Kasumi-1 (cell line): ENCODE measurements at places on chromosomes 16 and 17.

- DNase-seq, result no peak
Observed at GRCh38 chr16:83176802-83177201, 550.0 kb downstream of the CDH13 start.

DNA sequence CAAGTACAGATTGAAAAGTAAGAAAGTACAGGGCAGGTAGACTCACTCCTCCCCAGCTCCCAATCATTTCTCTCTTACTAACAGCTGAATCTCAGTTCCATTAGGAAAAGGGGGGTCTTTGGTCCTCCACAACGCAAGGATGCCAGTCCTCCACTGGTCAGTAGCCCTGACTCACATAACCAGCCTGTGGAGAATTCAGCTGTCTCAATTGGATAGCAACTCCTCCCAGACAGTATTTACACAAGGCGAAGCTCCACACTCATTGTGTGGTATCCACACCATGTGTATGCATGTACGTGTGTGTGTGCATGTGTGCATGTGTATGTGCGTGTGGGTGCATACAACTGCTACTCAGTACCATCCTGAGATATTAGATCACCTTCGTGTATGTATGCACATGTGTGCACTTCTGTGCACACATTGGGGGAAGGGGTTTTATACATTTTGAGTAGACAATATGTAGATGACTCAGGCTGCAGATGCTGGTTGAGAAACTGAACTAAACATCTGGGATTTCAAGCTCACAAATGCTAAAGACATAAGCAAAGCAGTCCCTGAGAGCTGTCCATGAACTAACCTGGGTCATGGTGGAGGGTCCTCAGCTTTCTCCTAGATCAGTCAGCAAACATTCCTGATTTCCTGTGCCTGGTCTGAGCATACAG is 240.1 kb downstream of the SLC39A11 start:
- DNase-seq, result no peak

DNA sequence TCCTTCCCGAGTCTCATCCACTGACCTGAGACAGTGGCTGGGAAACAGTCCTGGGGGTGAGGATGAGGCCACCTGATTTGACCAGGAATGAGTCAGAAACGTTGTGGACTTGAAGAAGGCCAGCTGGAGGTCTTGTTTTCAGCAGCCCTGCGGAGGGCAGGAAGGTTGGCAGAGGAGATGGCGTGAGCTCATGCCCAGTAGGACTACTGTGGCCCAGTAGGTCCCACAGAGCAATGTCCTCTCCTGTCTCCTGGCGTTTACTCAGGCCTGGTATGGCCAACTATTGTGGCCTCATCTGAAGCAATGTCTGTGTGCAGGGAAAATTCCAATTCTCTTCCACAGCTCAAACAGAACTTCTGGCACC is 84.1 kb upstream of the DNAJA2 start:
- no peak for DNase-seq

DNA sequence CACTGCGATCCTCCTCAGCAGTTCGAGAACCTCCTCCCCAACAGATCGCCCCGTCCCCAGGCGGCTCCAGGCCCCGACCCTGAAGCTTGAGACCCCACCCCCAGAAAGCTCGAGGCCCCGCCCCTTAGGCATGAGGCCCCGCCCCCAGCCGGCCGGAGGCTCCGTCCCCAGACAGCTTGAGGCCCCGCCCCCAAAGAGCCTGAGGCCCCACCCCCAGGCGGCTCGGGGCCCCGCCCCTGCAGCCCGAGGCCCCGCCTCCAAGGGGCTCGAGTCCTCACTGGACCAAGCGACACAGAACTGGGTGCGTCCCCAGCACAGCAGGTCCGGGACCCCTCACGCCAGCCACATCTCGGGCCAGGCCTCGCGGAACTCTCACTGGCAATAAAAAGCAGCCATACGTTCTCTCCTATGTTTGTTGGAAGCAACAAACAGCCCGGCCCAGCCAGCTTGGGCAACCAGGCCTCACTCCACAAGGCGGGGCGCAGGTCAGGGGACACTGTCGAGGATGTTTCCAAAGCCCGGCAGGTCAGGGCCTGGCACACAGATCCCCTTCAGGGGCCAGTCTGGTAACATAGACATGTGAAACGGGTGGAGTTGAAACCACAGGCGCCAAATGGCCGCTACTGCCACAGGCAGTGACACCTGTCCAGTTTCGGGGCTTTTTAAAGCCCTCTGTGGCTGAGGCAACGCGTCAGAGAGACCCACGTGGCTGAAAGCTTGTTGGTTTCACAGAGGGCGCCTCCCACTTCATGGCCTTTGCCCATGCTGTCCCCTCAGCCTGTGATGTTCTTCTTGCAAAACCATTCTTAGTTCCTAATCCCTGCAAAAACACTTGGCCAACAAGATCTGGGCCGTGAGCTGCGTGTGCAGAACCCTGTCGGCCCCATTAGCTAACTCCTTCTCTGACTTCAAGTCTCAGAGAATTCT is 224.2 kb downstream of the PARN start:
- no peak for DNase-seq

GRCh38 chr16:19857593-19858339 is 26.9 kb downstream of the GPRC5B start:
- no peak for DNase-seq

DNA sequence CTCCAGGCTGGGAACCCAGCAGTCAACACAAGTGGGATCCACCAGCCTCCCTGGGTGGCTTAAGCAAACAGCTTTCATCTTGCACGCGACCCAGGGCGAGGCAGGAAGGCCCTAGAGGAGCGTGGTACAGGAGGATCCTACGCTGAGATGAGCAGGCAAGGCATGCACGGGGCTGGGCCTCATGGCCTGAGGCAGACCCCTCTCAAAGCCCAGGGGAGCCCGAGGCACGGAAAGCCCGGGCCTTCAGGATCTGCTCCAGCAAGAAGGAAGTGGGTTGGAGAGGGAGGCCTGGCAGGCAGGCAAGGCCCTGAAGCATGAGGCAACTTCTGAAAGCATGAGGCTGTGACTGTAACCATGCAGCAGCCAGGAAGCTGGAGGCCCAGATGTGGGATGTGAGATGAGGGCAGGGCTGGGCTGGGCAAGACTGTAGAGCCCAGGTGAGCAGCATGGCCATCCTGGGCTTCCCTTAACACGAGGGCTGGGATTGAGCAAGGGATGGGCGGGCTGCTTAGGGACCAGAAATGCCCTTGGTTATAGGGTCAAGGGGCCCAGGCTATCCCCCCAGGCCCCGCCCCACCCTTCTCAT is 338.7 kb downstream of the C16orf95 start:
- no peak for DNase-seq

- DNase-seq, result no peak
Observed at GRCh38 chr17:14119546-14119945, 50.2 kb downstream of the COX10 start.

- no peak for DNase-seq
Observed at GRCh38 chr16:49454426-49455180, 81.0 kb downstream of the C16orf78 start.

- DNase-seq, result no peak
Observed at GRCh38 chr16:11078812-11079459, 134.6 kb downstream of the CLEC16A start.

DNA sequence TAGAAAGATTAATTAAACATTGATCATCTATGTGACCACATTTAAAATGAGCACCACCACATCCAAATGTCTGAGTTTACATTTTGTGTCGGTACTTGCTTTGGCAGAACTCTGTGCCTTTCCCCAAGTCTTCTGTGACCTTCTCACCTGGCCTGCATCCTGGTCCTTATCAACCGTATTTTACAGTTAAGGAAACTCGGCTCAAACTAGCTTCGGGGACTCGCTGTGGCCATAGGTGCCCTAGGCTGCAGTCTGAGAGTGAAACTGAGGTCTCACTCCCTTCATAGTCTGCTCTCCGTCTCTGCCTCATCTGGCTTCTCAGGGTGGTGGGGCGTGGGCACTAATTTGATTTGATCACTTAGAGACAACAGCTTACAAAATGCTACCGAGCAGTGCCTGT is 555.5 kb downstream of the WWOX start:
- no peak for DNase-seq

DNA sequence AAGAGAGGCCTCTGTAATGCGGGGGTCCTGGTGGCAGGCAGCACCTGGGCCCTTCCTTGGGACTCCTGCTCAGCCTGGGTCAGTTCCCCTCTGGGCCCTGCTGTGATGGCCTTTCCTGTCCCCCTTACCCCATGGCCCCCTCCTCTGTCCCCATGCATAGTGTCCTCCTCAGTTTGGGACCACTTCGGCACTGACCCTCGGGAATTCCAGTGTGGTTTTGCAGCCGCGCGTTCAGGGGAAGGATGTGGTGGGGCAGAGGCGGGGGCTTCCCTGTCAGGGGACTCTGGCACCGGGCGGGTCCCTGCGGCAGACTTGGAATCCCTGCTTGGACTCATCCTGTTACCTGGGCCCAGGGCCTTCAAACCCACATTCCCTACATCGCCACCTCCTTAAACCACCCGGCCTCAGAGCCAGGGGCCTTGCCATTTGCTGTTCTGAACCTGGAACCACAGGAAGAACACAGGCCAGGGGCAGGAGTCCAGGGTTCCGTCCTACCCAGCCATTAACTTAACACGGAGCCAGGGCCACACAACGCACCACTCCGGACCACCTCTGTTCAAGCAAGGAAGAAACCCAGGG is 31.4 kb upstream of the EIF1 start:
- DNase-seq, result no peak

- no peak for DNase-seq
Observed at GRCh38 chr17:57425903-57426880, 169.9 kb downstream of the MSI2 start.

DNA sequence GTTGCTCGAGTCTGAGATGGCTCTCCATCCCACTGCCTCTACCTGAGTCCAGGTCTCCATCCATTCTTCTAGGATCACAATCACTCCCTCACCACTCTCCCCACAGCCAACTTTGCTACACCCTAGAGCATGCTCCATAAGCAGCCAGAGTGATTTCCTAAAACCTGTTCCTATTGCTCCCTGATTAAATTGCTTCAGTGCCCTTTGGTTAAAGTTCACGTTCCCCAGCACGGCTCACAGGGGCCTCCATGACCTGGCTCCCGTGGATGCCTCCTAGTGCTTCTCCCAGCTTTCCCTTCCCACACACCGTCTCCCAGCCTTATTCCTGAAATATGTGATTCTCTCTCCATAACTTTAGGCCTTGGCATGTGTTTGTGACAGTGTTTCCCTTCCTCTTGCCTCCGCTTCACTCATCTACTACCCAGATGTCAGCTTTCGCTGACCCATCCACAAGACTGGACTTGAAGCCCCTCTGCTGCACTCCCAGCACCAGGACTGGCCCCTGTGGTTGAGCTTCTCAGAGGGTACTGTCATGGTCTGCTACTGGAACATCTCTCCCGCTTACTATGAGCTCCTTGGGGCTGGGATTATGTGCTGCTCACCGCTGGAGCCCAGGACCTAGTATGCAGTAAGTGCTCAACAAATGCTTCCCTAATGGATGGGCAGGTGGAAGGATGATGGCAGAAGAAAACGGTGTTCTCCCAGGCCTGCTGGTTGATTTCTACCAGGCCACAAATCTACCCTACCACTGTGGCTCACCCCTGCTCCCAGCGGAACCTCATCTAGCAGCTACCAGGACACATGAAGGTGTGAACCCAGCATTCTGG is 17.9 kb downstream of the MYO18A start:
- DNase-seq, result no peak

DNA sequence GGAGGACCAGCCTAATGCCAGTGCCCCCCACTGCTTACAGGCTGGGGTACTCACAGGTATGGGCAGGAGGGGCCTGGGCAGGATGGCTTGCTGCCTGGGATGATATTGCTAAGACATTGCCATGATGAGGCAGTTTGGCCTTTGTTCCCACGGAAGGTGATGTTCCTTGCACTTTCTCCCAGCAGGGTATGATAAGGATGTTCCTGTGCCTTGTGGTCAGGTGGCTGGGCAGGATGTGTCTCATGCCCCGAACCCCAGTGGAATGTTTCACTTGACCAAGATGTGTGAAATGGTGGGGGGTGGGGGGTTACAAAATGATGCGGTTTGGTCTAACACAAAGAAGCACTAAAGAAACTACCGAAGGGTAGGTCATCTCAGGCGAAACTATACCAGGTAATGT is 337.8 kb upstream of the ZFHX3 start:
- no peak for DNase-seq

DNA sequence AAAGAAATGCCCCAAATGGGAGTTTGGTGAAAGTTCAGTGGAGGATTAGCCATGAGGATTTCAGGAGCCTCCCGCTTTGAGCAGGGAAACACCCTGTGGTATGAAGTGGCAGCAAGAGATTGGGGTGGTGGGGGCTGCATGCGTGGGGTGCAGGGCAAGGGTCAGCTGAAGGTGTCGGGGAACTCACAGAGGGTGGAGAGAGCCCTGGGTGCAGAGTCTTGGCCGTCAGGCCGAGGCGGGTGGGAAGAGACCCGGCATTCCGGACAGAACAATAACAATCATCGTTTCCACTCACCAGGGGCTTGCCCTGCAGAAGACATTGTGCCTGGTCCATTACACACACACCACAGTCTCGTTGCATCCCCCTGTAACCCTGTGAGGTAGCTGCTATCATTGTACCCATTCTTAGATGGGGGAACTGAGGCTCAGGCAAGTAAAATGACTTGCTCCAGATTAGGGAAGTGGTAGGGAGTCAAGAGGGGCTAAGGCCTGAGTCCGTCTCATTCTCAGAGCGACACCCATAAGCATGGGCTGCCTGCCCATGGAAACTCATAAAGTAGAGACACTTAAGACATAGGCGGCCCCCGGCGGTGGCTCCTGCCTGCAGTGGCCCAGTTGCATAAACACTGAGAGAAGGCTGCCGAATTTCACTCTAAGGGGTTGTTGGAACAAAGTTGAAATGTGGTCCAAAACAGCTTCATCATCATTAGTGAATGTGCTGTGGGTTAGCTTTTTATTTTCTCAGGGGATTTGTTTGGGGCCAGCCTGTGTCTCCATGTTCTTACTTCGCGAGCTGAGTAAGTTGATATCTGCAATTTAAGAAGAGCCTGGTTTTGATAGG is 93.3 kb downstream of the CMIP start:
- no peak for DNase-seq

DNA sequence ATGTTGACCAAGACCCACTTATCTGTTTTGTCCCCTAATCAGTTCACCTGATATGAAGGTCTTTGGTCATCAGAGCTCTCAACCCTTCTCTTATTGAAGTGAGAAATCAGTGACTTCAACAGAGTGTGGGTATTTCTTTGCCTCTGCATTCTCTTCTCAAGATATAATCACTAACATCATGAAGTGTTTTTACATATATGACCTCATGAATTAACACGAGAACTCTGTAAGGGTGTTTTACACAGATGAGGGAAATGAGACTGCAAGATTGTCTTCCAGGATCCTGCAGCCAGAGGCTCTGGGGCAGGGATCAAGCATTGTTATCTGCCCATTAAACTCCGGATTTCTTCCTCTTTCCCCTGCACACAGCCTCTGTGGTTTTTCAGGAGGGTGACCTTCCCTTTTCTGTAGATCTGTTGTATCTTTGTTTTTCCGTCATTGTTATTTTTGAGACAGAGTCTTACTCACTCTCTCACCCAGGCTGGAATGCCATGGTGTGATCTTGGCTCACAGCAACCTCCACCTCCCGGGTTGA is 22.7 kb downstream of the LCMT1 start:
- DNase-seq, result peak; percentile 62
